T-helper 9 cell (primary cell): ENCODE measurements at places on chromosomes 12 and 14.

DNA sequence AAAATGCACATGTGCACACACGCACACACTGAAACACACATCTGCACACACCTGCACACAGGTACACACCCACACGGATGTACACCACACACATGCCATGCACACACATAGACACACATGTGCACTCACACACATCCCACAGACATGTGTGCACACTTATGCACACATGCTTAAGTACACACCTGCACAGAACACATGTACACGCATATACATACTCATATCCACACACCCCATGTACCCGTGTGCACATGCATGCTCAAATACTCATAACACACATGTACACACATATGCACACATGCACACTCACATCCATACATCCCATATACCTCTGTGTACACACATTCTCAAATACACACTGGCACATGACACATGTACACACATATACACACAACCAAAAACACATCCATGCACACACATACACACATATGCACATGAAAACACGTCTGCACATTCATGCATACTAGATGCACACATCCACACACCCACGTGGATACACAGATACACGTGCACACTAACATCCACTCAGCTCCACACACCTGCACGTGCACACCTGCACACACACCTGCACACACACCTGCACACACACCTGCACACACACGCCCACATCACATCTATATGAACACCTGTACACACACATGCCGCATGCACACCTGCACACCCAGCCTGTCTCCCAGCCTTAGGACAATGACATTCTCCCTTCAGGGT is 336.7 kb downstream of the ADGRD1 start:
- no peak for DNase-seq

DNA sequence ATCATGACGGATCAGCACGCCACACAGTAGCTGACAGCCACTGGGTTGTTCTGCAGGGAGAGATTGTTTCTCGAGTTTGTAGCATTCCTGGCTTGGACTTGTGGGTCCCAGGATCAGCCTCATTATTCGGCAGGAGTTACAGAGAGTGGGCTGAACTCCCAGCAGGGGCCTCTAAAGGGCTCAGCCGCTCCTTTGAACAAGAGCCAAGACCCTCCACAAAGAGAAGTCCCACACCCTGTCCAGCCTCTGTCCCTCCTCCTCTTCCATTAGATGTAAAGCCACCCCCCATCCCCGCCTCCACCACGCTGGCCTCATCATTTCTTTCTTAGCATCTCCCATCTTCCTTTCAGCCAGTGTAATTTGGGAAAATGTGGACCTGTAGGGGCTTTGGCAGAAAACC is 96.7 kb upstream of the HSPB8 start:
- DNase-seq = no peak

DNA sequence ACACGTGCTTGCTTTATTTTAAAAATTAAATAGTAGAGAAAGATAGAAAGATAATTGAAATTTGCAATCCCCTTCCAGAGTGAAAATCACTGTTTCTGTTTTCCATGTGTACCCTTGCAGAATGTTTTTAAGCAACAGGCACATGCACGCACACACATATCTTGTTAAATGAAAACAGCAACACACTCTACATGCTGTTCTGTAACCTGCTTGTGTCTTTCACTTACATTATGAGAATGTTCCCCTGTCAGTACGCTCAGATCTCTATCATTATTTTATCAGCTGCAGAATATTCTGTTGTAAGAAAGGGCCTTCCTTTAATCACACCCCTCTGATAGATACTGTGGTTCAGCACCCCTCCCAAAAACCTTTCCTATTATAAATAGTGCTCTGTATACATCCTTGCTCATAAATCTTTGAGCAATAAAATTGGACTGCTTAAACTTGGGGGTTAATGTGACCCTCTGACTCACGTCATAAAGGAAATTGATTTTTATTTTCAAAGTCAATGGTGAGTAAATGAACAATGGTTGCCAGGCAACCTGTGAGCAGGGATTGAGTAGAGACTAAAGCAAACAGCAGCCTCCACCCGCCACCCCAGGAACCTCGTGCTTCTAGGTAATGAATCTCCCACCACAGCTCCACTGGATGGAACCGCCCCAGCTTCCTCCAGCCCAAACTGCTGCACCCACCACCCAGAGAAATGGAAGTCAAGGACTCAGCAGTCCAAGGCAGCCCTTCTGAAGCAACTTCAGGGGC is 31.9 kb upstream of the CHGA start:
- no peak for DNase-seq

GRCh38 chr14:24680516-24680915 is 46.5 kb upstream of the GZMB start:
- no peak for DNase-seq

- no peak for DNase-seq
Observed at GRCh38 chr12:49872781-49873181, 29.9 kb upstream of the BCDIN3D start.

DNA sequence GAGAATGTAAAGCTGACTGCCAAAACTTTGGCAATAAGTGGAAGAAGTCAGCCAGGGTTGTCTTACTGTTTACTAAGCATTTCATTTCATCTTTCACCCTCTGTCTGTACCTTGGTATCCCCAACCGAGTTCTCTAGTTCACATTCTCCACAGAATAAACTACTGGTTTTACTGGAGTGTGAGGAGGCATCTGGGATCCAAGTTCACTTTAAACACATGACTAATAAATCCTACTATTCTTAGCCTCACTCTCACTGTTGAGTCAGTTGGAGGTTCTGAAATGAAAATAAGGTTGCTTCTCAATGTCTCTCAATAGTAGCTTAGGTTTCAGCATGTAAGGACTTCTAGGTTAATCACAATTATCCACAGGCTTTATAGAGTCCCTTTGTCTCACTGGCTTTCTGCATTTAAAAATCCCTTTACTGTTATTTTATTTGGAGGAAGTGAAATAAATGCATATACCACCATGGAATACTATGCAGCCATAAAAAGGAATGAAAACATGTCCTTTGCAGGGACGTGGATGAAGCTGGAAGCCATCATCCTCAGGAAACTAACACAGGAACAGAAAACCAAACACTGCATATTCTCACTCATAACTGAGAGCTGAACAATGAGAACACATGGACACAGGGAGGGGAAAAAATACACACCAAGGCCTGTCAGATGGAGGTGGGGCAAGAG is 95.8 kb downstream of the EPS8 start:
- DNase-seq = no peak

GRCh38 chr12:46628176-46628575 is 197.6 kb downstream of the SLC38A4 start:
- DNase-seq = no peak

DNA sequence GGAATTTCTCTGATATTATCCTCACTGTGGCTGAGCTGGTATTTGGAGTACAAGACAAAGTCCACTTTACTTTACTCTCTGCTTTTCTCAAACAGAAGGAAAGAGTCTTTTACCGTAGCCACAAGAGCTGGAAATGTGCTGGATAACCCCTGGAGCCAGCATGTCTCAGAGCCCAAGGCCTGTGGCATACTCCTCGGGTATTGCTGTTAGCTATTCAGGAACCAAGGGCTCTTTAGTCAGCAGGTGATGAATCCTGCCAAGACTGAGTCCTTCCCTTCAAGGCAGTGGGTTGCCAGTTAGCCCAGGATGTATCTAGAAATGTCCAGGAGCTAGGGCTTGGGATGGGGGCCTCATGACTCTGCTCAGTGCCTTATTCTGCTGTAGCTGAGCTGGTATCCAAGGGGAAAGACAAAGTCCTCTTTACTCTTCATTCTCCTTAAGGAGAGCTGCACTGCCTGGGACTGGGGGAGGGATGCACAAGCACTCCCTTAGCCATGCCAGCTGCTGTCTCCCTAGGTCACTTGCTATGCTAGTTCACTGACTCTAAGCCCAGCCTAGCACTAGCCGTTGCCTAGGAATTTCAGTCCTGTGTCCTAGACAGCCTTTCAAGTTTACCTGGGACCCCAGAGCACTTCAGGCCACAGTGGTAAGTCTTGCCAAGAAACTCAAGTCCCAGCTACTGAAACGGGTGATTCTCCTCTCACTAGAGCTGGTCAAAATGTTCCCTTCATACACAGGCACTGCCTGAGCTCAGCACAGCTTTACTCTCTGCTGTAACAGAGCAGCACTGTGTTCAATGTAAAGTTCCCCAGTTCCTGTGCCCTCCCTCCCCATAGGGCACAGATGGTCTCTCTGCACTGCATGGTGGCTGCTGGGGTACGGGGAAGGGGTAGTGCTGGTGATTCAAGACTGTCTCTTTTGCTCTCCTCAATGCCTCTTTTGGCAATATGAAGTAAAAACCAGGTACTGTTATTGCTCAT is 136.4 kb downstream of the SLC35F4 start:
- DNase-seq = no peak

DNA sequence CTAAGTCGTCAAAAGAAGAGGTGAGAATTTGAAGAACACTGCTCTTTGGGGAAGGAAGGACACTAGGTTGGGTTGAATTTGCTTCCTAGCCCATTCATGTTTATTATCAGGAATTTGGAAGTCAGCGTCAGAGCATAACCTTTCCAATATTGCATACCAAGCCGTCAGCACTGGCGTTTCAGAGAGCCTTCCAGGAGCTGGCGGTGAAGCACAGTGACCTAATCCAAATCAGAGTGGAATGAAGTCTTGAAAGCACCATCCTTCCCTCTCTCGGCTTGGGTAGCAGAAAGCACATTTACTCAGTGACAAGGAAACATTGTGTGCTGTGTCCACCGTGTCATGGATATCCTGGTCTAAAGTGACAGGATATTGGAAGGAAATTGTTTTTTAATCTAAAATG is 240.3 kb upstream of the PELI2 start:
- DNase-seq = no peak

GRCh38 chr12:116137318-116137717 is 140.2 kb downstream of the MED13L start:
- DNase-seq = no peak

DNA sequence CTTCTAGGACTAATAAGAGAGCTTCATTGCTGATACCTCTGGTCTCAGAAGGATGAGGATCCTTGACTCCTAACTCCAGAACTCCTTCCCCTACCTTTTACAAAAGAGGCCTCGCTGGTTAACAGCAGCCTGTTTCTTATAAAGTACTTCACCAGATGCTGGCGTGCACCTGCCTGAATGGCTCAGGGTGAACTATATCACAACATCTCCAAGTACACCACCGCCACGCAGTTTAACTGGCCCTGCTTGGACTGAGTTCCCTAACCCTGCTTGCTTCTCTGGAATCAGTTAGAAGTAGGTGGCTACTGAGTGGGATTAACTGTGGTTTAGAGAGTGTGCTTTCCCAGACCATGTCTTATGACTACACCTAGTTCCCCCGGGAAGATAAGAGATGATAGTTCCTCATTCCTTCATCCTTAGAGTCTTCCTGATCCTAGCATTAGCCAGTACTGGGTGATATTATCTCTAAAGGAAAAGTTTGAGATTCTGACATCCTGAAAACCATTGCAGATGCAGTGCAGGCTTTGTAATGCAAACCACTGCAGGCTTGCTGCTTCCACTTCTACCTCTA is 3.0 kb downstream of the FOXJ2 start:
- no peak for DNase-seq

DNA sequence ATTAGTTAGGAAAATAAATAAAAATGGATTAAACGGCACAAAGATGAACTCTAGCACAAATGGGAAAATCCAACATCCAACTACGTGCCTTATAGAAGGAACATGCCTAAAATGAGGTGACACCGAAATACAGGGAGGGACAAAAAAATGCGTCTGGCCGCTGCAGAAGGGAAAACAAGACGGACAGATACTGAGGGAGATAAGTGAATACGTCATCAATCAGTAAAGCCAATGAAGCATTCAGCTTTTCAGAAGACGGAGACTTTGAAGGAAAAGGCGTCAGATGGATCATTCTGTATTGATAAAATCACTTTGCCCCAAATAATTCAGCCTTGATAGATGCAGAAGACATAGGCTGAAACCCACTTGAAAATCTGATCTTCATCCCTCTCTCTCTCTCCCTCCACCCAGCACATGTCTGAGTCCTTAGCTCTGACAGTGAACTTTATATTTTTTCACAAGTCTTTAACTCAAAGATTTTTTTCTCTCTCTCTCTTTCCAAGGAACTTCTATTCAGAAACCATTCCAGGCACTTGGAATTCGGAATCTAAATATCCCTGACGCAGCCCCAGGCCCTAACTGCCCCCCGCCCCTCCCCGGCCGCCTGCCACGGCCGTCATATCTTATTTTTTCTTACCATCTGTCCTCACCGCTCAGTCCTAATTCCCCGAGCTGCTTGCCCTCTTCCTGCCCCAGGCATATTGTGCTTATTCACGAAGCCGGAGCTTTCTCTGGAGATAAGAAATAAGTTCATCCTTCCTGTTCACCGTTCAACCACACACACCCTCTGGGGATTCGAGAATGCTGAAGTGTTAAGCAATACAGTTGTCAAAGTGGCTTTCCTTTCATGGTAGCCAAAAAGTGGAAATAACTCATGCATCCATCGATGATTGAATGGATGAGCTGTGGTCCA is 35.5 kb upstream of the RFLNA start:
- no peak for DNase-seq

- DNase-seq = no peak
Observed at GRCh38 chr12:3295646-3296408, 195.2 kb upstream of the PRMT8 start.

GRCh38 chr14:91839749-91840148 is 27.6 kb downstream of the TC2N start:
- DNase-seq = no peak
